ENCODE measurements at places on chromosomes 4 and X.

GRCh38 chr4:118224243-118224829 is 128.5 kb downstream of the PRSS12 start:
- ATAC-seq: no peak

- no peak for ATAC-seq
Observed at GRCh38 chrX:19065535-19065934, 56.7 kb downstream of the ADGRG2 start.

GRCh38 chrX:155169881-155170280 is 46.4 kb upstream of the VBP1 start:
- no peak for ATAC-seq

DNA sequence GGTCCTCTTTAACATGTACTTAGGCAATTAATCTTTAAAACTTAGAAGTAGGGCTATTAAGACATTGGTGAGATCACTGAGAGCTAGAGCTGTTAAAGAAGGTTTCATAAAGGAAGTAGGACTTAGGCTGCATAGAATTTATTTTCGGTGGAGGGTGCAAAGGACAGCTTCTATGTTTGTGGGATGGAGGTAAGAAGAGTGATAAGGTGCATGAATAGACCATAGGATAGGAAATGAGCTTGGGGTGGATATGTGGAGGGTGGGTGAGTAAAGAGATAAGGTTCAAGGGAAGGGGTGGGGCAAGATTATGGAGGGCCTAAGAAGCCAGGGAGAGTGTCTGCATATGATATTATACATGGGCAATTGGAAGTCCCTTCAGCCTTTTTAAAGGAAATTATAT is 15.9 kb downstream of the RTL9 start:
- no peak for ATAC-seq

- ATAC-seq: no peak
Observed at GRCh38 chrX:13401724-13402123, 81.9 kb upstream of the ATXN3L start.

- ATAC-seq: no peak
Observed at GRCh38 chrX:42530027-42530426, 247.9 kb downstream of the PPP1R2C start.

- no peak for ATAC-seq
Observed at GRCh38 chrX:118261151-118261550, 84.8 kb upstream of the WDR44 start.

DNA sequence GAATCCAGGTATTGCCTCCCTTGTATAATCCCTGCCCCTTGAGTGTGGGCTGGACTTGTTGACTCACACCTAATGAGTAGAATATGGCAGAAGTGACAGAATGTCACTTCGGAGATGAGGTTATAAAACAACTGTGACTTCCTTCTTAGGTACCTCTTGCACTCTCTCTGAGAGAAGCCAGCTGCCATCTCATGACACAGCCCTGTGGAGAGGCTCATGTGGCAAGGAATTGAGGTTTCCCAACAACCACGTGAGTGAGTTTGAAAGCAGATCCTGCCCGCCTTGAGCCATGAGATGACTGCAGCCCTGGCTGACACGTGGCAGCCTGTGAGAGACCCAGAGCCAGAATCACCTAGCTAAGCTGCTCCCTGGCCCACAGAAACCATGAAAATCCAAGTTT is 13.5 kb downstream of the ASB11 start:
- ATAC-seq: peak; percentile 77

- ATAC-seq: no peak
Observed at GRCh38 chrX:55794405-55794804, 76.9 kb downstream of the RRAGB start.

- ATAC-seq: no peak
Observed at GRCh38 chrX:138763761-138764160, 52.2 kb upstream of the FGF13 start.

DNA sequence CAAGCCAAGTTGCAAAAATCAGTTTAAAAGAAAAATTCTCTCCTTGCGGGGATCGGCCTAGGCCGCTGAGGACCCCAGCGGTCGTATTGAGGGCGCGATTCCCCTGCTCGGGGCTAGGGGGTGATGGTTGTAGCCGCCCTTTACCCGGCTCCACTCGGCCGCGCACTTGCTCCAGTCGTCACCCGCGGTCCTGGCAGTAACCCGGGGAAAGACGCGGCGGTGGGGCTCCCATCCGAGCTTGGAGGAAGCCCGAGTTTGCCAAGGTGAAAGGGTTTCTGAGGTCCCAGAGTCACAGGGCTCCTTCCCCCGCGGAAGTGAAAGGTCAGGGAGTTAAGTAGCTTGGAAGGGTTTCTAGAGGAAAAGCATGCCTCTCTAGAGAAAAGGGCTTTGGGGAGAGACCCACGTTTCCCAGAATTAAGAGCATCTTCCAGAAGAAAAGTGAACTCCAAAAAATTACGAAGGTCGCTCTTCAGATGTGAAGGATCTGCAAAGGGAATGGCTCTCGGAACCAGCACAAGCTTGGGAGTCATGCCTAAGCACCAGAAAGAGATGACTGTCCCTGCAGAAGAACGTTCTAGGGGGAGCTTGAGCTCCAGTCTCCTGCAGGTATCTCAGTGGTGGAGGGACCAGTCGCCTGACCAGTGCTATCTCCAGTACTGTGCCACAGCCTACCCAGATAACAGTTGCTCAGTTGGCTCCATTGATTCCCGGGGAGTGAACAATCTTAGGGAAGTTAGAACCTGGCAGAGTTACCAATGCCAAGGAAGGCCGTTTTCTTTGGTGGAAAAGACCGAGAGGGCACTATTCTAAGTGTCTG is 875 bp downstream of the LAP3 start:
- ATAC-seq: peak; percentile 12

DNA sequence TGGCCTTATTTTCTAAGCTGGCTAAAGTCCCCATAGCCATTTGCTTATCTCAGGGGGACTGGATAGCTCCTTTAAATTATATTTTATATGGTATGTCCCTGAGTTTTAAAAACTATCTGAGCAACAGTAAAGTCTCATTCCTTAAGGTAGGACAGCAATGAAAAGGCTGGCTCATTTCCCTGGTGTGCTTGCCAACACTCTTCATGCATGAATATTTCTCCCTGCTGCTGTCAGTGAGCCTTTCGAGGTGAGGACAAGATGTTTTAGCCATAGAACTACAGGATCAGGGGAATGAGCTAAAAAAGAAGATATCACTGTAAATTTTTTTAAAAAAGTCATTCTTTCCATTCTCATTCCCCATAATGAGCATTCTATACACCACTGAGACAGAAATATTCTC is 427.3 kb upstream of the FAM241A start:
- ATAC-seq: no peak

DNA sequence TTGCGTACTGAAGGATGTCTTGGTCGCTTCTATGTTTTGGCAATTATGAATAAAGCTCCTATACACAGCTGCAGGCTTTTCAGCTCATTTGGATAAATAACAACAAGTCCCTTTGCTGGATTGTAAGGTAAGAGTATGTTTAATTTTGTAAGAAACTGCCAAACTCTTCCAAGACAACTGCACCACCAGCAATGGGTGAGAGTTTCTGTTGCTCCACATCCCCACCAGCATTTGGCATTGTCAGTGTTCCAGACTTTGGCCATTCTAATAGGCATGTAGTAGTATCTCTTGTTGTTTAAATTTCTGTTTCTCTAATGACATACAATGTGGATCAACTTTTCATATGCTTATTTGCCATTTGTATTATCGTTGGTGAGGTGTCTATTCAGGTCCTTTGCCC is 44.3 kb downstream of the FNIP2 start:
- ATAC-seq: no peak

- no peak for ATAC-seq
Observed at GRCh38 chrX:2478546-2479419, 22.0 kb downstream of the DHRSX start.

DNA sequence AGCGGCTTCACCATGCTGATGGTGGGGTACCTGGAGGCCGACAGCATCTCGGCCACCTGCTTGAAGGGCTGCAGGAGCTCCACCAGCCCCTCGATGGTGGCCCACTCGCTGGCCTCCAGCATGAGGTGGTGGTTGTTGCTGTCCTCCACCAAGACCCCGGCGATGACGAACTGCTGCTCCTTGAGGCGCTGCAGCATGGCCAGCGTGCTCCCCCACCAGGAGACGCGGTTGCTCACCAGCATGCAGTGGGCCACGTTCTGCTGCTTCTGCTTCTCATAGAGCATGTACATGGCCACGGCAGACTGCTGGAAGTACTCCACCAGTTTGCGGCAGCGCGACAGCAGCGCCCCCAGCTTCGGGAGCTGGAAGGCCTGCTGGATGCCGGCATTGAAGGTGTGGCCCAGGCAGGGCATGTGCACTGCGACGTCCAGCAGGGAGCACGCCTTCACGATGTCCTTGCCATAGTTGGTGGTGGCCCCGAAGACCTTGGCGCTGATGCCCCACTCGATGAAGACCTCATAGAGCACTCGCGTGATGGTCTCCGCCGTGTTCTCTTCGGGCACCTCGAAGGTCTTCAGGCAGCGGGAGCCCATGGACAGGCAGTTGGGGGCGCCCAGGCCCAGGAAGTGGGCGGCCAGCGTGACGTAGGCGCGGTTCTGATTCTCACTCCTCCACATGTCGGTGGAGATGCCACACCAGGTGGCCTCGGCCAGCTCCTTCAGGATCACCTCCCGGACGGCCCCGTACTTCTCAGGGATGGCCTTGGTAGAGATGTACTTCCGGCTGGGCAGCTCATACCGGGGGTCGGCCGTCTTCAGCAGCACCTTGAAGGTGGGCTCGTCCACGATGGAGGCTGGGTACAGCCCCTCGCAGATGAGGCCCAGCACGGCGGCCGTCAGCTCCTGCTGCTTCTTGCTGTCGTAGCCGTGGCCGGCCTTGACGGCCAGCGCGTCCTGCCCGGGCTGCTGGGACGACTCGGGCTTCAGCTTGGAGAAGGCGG is 11.0 kb downstream of the DHRSX start:
- ATAC-seq: no peak

DNA sequence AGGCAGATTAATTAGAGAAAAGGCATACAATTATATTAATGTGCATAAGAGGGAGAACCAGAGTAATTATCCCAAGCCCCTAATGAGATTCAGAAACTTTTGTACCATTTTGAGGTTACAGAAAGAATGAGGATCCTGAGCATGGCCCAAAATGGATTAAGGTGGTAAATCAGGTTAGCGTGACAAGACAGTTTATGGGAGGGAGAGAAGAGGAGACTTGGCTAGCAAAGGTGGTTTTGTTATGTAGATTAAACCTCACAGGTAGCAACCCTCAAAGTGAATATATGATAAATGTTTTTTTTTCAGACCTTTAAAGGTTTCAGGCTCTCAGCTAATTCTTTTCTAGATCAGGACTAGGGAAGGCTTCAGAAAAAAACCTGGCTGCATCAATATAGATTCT is 781.8 kb downstream of the FAM133A start:
- ATAC-seq: no peak

GRCh38 chrX:37906357-37906756 is 59.0 kb upstream of the DYNLT3 start:
- ATAC-seq: no peak

DNA sequence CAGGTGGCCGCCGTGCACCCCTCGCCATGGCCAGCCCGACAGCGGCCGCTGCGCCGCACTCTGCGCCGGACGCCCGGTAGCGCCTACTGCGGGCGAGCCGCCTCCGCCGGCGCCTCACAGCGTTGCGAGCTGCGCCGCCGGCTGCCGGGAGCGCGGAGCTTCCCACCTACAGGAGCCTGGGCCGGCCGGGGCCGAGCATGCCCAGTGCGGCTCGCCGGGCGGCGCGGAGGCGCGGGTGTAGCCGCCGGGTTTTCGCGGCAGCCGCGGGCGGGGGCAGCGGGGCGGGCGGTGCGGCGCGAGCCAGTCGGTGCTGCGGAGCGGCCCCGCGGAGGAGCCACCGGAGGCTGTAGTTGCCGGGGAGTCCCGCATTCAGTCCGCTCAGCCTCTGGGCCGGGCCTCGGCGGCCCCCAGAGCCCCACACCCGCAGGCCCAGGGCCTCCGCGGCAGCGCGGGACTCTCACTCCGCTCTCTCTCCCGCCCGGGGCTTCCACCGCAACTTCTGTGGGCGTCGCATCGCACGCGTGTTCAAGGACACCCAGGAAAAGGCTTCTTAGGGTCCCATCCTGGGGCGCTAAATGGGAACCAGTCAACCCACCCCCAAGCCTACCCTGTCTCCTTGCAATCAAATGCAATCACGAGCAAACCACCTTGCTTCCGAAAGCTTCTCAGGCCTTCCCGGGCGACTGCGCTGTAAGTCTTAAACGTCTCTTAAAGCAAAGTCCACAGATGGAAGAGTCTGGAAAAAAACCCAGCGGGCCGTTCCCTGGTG is at the start of gene MFAP3L:
MFAP3L (minus strand) TSS at position 143 of the 769 bp plus-strand sequence. CDS start 20,518 bp downstream, outside the sequence.
- peak; percentile 91 for ATAC-seq

DNA sequence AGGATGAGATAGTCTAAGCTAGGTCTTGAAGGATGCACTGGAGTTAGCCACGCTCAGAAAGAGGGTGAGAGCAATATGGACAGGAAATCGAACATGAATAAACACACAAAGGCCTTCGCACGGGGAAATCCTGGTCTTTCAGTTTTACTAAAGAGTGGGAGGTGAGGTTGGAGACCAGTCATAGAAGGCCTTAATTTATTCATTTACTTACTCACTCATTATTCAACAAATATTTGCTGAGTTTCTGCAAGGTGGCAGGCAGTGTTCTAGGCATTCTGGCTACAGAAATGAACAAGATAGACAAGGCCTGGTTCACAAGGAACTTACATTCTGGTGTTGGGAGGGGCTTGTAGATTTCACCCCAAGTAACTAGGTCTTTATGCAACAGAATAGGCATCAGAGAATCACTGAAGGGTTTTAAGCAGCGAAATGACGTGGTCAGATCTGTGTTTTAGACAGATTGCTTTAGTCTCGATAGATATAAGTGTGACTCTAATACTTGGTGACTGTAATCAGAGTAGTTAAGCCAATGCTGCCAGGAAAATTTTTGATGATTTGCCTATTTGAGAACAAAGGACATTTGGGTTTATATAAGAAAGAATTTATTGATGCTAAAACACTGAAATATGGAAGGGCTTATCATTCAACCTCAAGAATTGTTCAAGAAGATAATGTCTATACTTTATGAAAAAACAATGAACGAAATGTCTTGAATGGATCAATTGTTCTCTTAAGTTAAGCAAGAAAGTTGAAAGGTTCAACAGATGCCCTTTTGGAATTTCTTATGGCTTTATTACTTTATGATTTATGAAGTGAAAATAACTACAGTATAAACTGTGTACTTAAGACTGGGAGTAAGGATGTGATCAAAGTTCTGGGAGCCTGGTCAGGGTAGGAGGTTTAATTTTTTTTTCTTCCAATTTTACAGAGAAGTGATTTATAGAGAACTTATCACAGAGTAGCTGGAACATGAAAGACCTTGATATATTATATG is 184.4 kb upstream of the CASK start:
- no peak for ATAC-seq

GRCh38 chr4:8387194-8387593 is 53.3 kb downstream of the ACOX3 start:
- ATAC-seq: no peak

GRCh38 chrX:18203631-18204030 is 17.1 kb downstream of the BEND2 start:
- no peak for ATAC-seq

- no peak for ATAC-seq
Observed at GRCh38 chr4:175929932-175930331, 117.9 kb upstream of the GPM6A start.

- peak; percentile 43 for ATAC-seq
Observed at GRCh38 chr4:38663090-38663800, 754 bp upstream of the KLF3 start.

- no peak for ATAC-seq
Observed at GRCh38 chr4:8238515-8239053, 31.0 kb upstream of the HTRA3 start.

- no peak for ATAC-seq
Observed at GRCh38 chr4:54626113-54626512, 31.6 kb upstream of the KIT start.

- no peak for ATAC-seq
Observed at GRCh38 chr4:5300283-5300682, 249.0 kb downstream of the STK32B start.
